ENCODE measurements at places on chromosomes 3 and 15.

GRCh38 chr3:4820296-4821121 lies 158.7 kb upstream of the BHLHE40 start:
- no peak for DNase-seq

DNA sequence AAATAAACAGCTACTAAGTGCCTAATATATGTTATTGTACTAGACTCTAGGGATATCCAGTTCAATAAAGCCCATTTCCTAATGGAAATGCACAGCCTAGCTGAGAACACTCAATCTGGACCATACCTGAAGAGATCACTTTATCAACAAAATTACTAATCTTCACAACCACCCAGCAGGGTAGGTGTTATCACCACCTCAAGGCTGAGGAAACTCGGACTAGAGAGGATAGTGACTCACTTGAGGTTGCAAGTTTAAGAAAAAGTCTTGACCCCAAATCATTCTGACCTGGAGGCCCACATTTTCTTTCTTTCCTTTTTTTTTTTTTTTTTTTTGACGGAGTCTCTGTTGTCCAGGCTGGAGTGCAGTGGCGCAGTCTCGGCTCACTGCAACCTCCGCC lies 3.1 kb upstream of the FMN1 start:
- no peak for DNase-seq

- no peak for DNase-seq
Measured at GRCh38 chr3:116001151-116001621, 377.9 kb downstream of the GAP43 start.

- peak; percentile 7 for DNase-seq
Measured at GRCh38 chr15:85379403-85380131, 836 bp upstream of the AKAP13 start.

- DNase-seq: no peak
Measured at GRCh38 chr15:38320181-38320580, 67.5 kb downstream of the SPRED1 start.

GRCh38 chr15:90033006-90033405 lies 31.9 kb downstream of the ZNF710 start:
- no peak for DNase-seq

DNA sequence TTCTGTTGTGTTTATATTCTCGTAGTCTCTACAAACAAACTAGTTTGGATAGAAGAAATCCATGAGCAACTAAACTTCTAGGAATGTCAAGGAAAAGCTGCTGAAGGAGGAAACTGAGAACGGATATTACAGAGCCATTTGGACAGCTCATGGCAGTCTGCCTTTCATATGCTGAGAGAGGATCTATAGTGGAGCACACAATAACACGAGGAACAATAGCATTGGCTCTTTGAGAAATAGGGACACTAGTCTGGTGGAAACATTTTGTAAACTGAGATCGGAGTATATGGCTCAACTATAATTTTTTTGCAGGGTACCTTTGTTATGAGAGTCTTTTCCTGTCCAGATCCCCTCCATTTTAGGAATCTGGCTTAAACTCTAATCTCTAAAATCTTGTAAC lies 200.5 kb downstream of the CLSTN2 start:
- no peak for DNase-seq

DNA sequence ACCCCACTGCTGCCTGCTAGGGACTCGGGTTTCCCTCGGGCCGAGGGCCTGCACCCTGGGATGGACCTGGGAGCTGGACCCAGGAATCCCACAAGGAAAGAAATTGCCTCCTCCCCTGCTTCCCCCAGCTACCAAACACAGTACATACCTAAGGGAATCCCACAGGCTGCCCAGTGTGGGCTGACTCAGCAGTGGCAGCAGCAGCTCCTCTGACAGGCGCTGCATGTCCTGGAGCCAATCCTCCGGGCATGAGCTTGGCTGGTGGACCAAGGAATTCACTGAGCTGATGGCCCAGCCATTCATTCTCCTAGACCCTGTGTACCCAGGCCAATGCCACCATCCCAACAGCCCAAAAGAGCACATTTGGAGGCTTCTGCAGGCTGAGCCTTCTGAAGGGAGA lies 9.5 kb upstream of the LTK start:
- no peak for DNase-seq

GRCh38 chr3:66555214-66555844 lies 54.5 kb upstream of the LRIG1 start:
- DNase-seq: no peak

DNA sequence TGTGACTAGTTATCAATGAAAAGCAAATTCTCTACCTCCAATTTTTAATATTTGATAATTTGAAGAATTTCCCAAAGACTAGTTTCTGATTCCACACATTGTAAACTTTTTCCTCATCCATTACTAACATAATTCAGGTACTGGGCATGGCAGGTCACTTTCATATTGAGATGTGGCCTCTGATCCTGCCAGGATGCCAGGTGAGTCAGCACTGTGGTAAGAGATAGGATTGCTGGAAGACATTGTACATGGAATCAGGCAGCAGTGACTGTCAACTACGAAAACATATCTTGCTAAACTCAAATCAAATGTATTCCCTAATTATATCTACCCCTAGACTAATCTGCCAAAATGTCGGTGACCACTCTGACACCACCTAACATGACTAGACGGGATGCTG lies 33.2 kb upstream of the POU1F1 start:
- DNase-seq: no peak

Data from stimulated activated CD4-positive, alpha-beta T cell treated with anti-CD3 and anti-CD28 coated beads, Interleukin-1b, Interleukin-23, amount 100 ng/mL, for 1 hour (primary cell).